ENCODE measurements at places on chromosomes 11 and 22.

DNA sequence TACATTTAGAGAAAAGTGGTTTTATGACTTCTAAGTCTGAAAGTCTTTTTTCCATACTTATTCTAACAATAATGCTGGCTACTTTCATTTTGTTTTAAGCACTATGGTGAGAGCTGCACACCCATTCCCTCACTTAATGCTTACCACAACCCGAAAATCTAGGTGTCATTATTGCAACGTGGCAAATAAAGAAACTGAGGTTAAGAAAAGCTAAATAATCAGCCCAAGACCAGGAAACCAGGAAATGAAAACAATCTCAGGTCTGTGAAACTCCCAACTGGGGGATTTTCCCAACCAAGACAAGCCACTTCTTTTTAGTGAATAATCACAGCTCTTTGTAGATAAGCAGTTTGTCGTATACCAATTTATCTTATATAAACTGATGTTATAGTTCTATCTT, 126.3 kb downstream of the SLC1A2 start:
- no peak for DNase-seq

DNA sequence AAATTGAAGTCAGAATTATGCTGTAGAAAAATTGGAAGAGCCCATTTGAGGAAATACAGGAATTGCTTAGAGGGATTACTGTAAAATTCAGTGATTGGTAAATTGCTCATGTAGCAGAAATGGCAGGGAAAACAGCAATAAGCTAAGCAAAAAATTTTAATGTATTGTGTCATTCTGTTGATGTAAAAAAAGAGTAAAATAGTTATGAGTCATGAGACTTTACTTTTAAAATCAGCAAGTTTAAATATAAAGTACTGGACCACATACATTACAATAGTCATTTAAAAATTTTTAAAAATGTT, 10.4 kb downstream of the PDHX start:
- DNase-seq = no peak

DNA sequence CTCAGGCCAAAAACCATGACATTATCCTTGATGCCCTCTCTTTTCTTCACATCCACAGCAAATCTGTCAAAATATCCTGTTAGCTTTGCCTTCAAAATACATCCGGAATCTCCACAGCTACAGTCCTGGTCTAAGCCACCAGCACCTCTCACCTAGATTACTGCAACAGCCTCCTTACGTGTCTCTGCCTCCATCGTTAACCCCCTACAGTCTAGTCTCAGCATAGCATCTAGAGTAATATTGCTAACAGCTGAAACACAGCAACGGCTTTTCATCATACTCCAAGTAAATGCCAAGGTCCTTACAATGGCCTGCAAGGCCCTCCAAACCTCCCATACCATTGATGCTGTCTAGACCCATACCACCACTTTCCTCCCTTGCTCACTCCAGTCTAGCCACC, 4.4 kb downstream of the TSG101 start:
- no peak for DNase-seq

DNA sequence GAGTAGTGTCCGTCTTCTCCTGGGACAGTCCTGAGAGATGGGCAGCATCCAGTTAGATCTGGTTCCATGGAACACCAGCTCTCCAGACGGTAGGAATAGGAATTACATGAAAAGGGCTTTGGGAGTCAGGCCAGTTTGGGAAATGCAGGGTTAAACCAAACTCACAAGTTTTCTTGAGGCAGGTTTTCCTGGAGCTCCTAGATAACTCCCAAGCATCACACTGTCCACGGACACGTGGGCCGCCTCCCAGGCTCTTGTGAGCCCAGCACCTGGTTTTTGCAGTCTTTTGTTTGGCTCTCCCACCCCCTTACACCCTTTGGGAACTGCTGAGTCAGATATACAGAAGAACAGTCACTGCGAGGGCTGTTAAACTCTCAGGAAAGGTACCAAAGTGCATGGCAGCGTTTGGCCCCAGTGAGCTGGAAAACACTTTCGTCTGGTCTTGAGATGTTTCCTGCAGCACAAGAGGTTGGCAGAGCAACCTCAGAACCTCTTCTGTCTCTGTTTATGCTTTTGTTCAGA, 90.0 kb downstream of the BCR start:
- no peak for DNase-seq

DNA sequence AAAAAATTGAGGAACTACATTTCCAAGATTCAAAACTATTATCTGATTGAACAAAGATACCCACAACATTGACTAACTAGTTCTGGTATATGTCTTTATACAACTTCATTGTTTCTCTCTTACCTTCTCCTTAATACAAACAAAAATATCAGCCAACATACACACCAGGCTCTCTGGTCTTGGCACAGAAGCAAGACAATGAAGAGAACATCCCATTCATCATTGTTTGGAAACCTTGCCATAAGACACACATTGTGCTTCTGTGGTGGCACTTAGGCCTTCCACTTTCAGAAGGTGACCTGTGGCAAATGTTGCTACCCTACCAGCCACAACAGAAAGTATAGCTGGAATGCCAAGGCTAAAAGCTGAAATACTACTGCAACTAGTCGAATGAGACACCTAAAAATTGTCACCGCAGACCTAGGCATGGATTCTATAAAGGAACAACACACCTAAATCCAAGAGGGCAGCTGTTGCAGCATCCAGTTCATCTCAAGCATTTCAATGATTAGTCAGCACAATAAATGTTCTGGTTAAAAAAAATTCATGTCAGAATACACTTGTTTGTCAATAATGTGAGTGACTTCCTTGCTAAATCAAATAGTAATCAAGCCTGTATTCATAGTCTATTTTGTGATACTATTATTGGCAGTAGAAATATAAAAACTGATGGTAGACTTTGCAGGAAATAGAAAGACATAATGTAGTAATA, 26.3 kb downstream of the MAP6 start:
- DNase-seq = no peak

DNA sequence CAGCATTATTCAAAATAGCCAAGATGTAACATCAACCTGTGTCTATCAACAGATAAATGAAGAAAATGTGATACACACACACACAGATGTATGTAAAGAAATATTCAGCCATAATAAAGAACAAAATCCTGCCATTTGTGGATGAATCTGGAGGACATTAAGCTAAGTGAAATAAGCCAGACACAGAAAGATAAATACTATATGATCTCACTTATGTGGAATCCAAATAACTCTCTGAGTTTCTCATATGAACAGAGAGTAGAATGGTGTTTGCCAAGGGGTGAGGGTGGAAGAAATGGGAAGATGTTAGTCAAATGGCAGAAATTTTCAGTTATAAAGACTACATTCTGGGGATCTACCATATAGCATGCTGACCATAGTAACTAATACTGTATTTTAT, 224.2 kb downstream of the GUCY1A2 start:
- no peak for DNase-seq

GRCh38 chr11:39960206-39960605, 1499.2 kb downstream of the LRRC4C start:
- no peak for DNase-seq

- DNase-seq = no peak
Observed at GRCh38 chr11:91187314-91187713, 964.5 kb upstream of the CHORDC1 start.

- peak; percentile 68 for DNase-seq
Observed at GRCh38 chr22:17847360-17848078, 73.2 kb upstream of the BID start.

DNA sequence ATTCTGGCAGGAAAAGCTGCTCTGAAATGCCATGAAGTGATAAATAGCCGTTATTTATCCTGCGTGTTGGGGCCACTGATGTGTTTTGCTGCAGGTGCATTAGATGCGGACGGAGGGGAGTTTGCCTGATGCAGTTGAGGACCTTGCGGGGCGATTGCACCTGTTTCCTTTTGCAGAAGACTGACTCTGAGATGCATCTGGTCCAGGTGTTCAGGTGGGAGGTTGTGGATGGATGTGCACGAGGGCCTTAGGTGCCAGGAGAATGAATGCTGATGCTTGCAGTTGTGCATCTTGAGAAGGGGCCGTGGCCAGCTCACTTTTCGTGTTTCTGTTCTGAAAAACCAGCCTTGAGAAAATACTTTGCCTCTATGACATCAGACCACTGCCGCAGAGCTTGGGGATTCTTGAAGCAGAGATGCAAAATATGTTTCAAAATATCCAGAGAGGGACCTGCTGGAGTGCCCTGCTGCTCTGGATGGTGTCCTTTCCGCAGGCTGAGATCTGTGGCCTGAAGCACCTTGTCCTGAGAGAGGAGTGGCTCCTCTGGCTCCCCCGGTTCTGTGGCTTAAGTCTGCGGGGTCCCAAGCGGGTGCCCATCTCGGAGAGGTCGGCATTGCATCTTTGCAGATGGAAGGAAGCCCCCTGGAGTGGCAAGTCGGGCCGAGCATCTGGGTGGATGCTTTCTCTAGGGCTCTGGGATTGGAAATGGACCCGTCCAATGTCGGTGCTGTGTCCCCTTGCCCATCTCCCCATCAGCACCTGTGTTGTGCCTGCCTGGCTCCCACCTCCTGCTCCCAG, 1031.1 kb downstream of the TBC1D22A start:
- no peak for DNase-seq

GRCh38 chr22:31253949-31254348, 38.3 kb downstream of the PIK3IP1 start:
- DNase-seq = no peak

DNA sequence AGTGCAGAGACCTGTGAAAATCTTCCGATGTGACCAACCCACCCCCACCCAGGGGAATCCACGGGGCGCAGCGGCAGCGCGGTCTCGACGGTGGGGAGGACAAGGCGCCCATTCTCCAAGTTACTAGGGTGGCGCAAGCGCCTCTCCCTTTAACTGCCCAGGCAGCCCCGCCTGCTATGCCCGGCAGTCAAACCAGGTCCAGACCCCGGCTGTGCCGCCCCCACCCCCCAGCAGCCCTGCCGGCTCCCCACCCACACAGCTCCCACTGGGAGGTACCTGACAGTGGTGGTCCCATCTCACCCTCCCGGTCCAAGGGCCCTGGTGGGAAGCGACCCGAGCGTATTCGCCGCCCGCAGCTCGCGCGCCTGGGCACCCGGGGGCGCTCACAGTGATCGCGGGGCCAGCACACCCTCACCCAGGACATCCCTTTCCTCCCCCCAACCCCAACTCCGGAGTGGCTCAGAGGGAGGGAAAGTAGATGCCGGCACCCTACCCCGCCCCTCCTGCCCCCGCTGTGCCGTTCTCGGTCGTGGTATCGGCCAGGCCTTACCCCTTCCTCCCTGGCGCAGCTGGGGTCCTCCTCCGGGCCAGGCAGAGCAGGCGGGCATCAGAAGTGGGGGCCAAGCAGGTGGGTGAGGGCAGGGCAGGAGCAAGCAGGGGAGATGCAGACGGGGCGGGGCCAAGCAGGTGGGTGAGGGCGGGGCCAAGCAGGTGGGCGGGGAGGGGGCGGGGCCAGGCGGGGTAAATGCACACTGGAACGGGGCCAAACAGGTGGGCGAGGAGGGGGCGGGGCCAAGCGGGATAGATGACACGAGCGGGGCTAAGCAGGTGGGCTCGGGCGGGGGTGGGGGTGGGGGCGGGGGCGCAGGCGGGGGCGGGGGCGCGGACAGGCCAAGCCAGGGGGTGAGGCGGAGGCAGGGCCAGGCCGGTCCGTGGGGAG, at the start of gene TRPM5:
Gene TRPM5 (minus strand): TSS at position 634 of the 940 bp plus-strand sequence. CDS start 21,478 bp downstream, outside the sequence.
- DNase-seq = no peak

DNA sequence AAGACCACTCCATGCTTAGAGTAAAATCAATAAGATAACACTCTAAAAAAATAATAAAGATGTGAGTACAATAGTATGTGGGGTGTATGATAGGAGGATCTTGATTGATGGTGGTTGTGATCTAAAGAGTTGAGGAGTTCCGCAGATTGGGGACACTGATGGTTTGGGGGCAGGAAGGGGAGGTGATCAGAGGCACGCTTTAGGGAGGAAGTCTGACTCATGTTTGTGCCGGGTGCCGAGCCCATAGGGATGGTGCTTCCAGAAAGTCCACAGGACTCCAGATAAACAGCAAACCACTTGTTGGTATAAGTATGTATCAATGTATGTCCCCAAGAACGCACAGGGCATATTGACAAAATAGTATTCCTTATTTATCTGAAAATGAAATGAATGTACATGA, 27.5 kb downstream of the LINC01488 start:
- DNase-seq = no peak

DNA sequence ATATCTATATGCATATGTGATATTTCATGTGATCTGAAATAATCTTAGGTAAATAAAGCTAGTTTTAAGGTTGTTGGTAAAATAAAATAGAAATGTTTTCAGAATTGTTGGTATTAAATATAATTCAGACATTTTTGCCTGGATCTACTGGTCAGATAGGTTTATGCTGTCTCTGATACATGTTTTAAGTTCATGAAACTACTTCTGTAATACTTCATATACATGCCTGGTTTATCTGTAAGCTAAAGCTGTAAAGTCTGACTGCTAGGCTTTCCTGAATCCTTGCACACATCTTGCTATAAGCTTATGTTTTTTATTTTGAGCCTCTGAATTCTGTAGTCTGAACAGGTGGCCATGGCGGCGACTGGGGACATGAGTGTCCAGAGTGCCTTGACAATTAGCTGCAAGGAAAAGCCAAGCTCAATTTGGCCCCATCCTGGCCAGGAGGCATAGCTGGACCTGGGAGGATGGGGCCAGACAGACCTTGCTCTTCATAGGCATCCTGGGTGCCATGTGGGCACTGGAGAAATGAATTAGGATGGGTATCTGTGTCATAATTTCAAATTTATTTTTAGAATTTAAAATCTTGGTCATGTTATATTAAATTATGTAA, 241.0 kb upstream of the UBASH3B start:
- no peak for DNase-seq

DNA sequence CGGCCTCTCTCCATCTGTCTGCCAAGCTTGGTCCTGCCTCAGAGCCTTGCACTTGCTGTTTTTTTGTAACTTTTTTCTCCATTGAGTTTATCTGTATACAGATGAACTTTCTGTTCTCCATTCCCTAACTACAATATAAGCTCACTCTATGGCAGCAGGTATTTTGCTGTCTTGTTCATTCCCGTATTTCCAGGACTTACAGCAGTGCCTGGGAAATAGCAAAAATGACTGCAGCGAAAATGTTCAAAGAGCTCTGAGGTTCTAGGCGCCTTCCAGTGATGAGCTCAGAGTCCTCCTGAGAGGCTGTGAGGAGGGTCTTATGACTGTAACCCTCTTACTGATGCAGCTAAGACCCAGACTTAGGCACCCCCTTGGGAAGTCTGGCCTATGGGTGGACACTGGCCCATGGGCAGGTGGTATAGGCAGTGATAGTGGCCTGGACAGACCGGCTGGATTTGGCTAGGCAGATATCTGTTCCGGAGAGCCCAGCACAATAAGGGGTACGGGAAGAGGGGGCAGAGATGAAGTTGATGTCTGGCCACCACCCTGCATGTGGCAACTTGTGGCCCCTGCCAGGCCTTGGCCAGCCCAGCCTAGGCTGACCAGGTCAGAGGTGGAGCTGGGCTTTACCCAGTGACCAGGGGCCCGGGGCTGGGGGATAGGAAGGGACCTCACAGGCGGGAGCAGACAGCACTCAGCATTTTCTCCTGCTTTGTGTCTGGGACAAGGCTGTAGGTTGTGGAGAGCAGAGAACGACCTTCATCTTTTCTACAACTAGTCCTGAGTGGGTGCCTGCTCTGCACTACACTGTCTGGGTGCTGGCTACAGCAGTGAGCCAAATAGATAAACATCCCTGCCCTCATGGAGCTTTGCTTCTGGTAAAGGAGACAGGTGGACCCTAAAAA, 4.6 kb downstream of the ATF4 start:
- no peak for DNase-seq

- no peak for DNase-seq
Observed at GRCh38 chr11:80239217-80239616, 798.4 kb upstream of the TENM4 start.
